ENCODE measurements at places on chromosomes 3 and 15.

- DNase-seq = no peak
Observed at GRCh38 chr3:134885877-134886621, 91.0 kb downstream of the EPHB1 start.

GRCh38 chr3:78277801-78278200 lies 1237.9 kb downstream of the ROBO2 start:
- DNase-seq = no peak

GRCh38 chr3:129235344-129235917 lies 14.0 kb upstream of the COPG1 start:
- DNase-seq = no peak

GRCh38 chr3:190865828-190866227 lies 3.3 kb upstream of the GMNC start:
- no peak for DNase-seq

DNA sequence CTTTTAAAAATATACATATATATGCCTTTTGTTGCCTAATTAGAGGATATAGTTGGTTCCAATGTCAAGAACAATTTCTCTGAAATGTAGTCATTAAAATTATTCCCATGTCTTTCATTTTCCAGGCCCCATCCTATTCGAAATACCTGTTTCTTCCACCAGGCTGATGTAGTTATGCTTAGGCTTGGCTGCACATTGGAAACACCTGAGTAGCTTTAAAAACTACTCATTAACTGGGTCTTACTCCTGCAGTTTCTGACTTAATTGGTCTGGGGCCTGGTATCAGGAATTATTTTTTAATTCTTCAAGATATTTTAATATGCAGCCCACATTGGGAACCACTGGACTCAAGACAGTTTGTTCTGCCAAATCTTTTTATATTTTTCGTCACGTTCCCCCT lies 53.7 kb downstream of the TGFBR2 start:
- no peak for DNase-seq

Measured in stimulated activated CD8-positive, alpha-beta memory T cell treated with anti-CD3 and anti-CD28 coated beads, Interleukin-4, amount 100 ng/mL, for 4 hours (primary cell).